Natural killer cell treated with Interleukin-12 subunit alpha and Interleukin-12 subunit beta and Interleukin-15 and Interleukin-18, amount 100 ng/mL, for 72 hours (primary cell): ENCODE measurements at places on chromosomes 6 and 20. TPM values are rescaled to one million over a fixed set of nuclear protein-coding genes. Genes with fewer than 3 reads are reported as not detected.

DNA sequence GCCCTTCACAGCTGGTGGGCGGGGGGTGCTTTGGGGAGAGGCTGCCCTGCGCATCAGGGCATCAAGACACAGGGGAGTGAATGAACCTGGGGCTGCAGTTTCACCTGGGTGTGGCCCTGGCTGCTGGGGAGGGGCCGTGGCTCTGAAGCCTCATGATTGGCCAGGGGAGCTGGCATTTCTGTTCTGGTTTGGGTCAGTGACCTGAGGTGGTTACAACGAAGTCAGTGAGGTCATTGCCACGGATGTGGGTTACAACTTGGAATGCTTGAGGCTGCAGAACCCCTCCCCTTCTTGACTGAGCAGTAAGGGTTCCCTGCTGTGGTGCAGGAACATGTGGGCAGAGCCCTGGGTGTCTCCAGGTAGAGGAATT, 3.0 kb downstream of the TCEA2 start:
- peak; percentile 85 for DNase-seq

DNA sequence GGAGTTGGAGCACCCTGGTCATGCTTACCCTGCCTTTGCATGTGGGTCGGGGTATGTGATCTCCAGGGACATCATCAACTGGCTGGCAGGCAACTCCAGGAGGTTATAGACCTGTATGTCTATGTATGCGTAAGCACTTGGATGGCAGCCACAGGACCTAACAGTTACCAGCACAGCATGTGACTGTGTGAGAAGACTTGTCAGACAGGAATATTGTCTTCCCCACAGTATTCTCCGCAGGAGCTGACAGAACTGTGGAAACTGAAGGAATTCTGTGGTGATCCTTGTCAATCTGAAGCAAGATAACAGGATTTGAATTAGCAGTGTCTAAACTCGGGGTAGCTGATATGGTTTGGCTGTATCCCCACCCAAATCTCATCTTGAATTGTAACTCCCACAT, 59.2 kb downstream of the TMEM244 start:
- DNase-seq = no peak

GRCh38 chr6:31690231-31691077, 9.6 kb upstream of the LY6G5C start:
- DNase-seq = no peak

- peak; percentile 60 for DNase-seq
These were observed 20.3 kb upstream of the HLA-DRB1 start for GRCh38 chr6:32609731-32610640.

Gene PRDM1
- 174 TPM for total RNA-seq

DNA sequence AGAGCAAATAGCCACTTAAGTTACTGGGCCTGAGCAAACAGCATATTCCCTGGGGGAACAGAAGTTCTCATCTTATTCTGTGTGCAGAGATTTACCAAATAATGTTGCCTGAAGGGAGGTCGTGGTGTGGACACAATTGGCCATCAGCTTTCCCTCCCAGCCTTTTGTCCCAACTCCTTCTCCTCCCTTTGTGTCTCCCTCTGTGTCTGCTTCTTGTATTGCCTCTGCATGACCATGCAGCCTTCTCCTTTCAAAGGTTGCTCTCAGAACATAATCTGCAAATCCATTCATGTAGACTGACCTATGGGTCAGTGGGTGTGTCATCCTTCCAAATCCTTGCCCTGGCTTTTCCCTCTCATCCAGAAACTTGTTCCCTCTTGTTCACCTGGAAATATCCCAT, 150.3 kb upstream of the INSM1 start:
- no peak for DNase-seq

GRCh38 chr6:145715426-145715825, 19.9 kb downstream of the EPM2A start:
- DNase-seq = no peak

GRCh38 chr6:88867841-88868731, 95.3 kb downstream of the RNGTT start:
- DNase-seq = no peak

DNA sequence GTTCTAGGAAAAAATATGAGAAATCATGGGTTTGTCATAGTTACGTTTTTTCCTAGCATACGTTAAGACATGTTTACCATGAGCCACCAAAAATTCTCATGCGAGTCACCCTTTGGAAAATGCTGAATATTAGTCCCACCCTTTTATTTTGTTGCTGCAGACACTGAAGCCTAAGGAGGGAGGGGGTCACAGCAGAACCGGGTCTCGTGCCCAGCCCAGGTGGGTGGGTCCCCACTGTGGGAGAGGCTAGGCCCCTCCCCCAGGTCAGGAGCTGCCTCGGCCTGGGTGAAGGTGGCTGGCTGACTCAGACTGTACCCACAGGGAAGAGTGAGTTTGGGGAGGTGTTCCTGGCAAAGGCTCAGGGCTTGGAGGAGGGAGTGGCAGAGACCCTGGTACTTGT, 26.2 kb upstream of the SRF start:
- no peak for DNase-seq

Gene EFCAB8
- total RNA-seq = 3.1 TPM

Gene TMEM74B
- total RNA-seq = not detected

GRCh38 chr20:17666481-17666880, 15.6 kb downstream of the RRBP1 start:
- no peak for DNase-seq

DNA sequence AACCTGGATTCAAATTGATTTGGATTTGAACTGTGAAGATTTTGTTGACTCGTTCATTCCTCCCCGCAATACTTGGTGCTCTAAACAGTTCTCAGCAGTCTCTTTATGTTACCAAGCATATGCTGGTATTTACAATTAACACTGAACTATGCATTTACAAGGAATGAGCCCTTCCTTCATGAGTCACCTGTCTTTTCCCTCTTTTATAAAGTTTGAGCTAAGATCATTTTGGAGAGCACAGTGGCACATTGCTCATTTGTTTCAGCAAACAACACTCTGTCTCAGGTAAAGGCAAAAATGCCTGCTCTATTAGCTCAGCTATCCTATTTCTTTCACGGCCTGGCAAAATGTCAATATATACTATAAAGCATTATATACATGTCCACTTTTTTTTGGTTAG, 285.4 kb downstream of the PHACTR1 start:
- no peak for DNase-seq

DNA sequence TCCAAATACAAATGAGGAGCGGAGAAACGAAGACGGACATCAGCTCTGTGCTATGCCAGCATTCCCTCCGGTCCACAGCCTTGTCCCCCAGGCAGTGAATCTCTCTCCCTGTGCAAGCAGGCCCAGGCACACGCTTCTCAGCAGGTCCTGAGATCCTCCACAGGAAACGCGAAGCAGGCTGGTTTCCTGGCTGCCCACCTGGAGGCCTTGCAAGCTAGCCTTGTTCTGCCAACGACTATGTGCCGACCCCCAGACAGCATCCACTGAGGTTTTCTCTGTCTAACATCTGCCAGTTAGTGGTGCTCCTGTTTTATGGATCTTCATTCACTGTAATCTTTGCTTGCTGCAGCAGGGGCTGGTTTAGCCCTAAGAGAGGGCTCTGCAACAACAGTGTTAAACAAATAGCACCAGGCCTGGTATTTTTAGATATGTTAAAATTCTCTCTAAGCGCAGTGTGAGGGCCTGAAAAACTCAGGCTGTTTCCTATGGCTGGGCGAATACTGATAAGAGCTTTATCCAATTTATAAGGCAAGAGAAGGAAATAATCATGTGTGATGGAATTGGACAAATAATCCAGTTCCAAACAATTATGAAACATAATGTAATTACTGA, 386.0 kb upstream of the ARID1B start:
- DNase-seq = no peak

DNA sequence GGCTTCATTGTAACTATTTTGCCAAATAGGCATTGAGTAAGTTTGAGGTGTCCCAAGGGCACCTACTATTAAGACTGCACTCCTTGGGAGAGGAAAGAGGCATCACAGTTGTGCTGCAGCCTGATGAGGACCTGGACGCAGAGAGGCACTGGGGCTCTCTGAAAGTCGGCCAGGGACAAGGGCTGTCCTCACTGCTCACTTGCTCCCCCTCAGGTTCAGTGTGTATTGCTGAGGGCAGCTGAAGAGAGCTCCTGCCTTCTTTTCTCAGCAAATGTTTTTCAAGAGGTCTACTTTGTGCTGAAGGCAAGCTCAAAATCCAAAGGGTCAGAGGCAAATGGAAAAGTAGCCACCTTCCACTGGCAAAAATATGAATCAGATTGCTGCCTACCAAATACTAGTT, 331.8 kb downstream of the RIMS1 start:
- no peak for DNase-seq

GRCh38 chr6:139757784-139758183, 383.3 kb upstream of the CITED2 start:
- no peak for DNase-seq

GRCh38 chr6:119035459-119035858, 43.0 kb downstream of the FAM184A start:
- DNase-seq = no peak

Gene MATN4
- 1.4 TPM for total RNA-seq

Gene CAGE1
- 0.42 TPM for total RNA-seq

DNA sequence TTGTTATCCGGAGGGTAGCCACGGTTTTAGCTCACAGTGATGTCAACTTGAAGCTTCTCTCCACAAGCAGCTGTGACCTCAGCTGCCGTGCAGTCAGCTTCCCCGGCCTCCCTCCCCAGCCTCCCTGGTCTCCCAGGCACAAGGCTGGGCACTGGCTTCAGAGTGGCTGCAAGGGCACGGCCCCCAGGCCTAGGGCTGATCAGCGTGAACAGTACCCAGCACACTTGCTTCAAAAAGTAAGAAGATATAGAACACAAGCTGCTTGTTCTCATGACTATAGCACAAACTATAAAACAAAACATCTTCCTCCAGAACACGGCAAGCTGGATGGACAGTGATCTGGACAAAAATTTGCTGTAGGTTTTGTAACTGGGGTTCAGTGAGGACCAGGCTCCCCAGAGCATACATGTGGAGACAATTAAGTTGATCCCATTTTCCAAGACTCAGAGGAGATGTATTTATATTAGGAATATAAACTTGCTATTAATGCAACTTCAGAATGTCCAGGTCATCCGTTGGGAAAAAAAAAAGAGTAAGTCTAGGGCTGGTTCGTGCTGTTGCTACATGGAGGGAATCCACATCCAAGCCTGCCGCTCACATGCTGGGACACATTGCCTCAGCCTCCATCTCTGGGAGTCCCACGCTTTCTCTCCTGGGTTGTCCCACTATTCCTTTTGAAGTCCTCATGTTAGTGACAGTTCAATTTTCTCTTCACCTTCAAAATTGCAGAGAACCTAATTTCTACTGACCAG, 199.4 kb upstream of the THBS2 start:
- DNase-seq = no peak

Gene SLC9A8
- 27.6 TPM for total RNA-seq

GRCh38 chr6:16139556-16139955, 10.7 kb downstream of the MYLIP start:
- no peak for DNase-seq

Gene SOBP
- 0.05 TPM for total RNA-seq

DNA sequence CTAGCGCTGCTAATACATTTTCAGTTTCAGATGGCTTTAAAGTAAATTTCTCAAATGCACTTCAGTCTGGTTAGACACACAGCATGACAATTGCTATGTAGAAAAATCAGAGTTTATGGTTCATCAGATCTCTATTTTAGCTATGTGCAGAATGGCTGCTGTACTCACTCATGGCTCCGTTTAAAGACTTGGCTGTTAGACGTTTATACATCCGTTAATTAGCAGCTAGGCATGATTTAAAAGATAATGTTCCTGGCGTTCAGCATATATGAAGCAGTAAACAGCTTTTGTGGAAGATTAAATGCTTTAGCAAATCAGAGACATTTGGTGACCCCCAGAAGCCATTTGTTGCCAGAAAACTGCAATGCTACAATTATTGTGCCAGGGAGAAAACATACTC, 350.0 kb upstream of the MANEA start:
- DNase-seq = no peak

DNA sequence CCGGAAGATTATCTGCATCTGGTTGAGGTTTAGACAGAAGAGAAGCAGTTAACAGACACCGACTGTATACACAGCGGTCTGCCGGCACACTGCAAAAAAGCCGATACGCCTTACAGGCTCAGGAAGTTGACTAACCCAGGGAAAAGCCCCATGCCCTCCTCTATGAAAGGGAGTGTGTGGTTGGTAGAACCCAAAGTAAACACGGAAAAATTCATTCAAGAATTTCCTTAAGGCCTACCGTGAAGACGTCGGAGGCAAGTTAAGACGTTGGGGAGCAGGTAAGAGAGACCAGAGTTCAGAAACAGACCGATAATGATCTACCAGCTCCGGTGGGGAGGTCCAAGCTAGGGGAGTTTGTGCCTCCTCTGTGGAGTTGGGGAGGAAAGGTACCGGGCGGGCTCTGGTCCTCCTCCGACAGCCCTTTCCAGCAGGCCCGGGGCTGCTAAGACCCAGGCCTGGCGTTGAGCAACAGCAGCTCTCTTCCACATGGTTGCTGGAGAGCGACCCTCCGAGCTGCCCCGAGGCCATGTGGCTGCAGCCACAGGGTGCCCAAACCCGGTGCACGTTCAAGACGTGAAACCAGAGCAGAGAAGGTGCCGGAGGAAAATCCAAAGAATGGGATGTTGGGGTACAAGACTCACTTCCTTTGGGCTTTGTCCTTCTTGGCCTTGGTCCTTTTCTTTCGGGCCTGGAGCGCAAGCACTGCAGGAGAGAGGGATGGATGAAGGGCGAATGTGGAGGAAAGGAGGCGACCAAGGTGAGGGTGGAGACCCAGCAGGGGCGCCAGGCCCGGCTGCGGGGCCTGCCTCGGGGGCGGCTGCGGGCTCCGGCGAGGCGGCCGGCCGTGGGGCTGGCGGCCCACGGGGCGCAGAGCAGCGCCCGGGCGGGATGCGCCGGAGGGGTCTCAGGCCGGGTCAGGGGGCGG, 809 bp downstream of the SRPK1 start:
- peak; percentile 78 for DNase-seq

DNA sequence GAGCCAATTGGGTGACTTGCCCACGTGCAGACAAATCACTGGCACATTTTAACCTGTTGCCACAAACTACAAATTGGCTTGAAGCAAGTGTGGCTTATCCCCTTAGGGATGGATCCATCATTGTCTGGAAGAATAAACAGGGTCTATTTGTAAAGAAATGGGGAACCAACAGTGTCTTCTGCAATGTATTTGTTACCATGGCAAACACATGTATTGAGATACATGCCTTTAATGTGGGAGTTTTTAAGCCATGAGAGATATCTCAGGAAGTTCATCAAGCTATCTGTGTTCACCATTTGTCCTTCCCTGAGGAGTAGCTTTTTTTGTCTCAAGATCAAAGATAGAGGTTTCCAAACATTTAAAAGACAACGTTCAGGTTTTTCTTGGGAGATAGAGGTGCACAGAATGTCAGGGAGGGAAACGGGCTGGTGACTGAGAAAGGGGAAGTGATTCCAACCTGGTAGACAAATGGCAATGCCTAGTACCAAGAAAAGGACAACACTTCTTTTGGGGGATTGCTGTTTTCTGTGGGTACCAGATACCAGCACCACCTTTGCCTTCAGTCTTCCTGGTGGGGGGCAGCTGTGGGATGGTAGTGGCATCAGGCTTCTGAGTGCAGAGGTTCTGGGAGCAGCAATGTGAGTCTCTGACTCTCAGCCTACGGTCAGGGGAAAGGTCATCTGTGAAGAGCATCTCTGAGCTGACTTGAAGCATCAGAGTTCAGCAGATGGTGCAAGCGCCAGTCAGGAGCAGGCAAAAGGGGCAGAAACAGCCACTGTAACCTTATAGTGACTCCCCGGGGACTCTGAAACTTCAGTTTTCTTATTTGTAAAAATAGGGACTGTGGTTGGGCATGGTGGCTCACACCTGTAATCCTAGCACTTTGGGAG, 20.1 kb upstream of the BCAS1 start:
- no peak for DNase-seq

Gene CST7
- 129 TPM for total RNA-seq

GRCh38 chr6:134056046-134056445, 3.6 kb upstream of the SLC2A12 start:
- no peak for DNase-seq

- no peak for DNase-seq
These were observed 1.7 kb downstream of the APMAP start for GRCh38 chr20:24990810-24991252.
